ENCODE measurements at places on chromosomes 6 and 20.

DNA sequence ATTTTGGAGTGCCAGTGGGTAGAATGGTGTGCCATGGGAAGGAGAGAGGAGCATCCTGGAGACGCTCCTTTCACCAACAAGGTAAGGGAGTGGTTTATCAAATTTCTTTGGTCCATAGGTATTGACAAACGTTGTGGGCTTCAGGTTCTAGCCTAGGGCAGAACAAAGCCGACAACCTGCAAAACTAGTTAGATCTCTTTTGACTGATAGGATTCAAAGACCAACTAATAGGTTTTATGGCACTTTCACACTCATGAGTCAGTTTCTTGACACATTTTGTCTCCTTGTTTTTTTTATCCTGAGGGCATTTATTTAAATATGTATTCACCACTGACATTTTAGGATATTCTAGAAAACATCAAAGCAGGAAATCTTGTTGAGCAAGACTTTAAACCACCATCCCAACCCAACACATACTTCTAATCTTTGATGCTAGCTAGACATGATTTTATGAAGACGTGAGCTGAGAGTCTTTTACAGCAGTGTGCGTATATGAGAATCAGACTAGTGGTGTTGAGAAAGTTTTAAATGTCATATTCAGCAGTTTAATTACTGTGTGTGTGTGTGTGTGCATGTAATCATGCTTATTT lies 370.4 kb upstream of the HSF2 start:
- DNase-seq: no peak

GRCh38 chr20:51021067-51022025 lies 1.6 kb downstream of the KCNG1 start:
- DNase-seq: no peak

DNA sequence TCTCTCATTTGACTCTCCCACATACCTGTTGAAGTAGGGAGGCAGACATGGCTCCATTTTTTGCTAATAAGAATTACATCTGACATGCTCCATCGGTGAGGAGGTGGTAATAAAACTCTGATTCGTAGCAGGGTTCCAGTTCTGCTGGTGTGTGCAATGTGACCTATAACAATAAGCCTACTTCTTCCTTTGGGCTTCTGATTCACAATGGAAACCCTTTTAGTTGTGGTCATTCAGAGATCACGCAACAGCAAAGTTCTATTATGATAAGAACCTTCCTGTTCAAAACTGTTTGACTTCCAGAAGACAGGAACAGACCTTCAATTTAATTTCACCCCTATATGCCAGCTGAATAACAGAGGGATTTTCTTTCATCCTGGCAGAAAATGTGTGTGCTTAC lies 31.4 kb upstream of the GSTA4 start:
- DNase-seq: no peak

DNA sequence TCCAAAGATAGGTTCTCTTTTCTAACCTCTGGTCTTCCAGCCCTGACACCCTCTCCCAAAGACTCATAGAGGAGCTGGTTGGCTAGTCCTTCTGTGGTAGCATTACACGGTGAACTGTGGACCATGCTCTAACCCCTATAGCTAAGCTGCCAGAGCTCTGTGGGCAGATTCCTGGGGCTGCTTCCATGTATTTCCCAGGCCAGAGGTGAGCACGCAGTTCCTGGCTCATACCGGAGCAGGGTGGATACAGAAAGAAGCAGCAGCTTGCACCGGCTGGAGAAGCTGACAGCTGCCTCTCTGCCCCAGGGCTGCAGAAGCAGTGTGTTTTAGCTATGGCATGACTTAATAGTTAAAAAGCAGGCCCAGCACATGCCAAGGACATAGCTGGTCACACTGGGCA lies 84.1 kb upstream of the FOXP4 start:
- no peak for DNase-seq

All from activated gamma-delta T cell treated with anti-CD3 and anti-CD28 coated beads, Interleukin-2, amount 50 U/mL, for 16 hours (primary cell).